GM10248 (cell line): ENCODE measurements at places on chromosomes 2 and 18.

- no peak for DNase-seq
These were observed 97.9 kb upstream of the ATL2 start for GRCh38 chr2:38474715-38475566.

DNA sequence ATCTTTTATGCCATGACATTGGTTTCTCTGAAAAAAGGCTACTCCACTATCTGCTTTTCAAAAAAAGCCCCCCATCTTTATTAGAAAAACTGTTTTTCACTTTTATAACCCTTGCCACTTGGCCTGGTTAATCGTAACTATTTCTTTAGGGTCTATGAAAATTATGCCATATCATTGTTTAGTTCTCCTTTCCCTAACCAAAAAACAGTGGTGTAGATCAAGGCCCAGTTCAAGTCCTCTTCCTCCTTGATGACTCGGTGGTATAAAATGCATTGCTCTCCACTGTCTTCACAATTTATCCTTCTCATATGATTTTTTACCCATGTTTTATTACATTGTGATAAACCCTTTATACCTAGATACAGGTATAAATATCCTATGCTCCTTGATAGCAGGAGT, 205.5 kb downstream of the ZNF521 start:
- no peak for DNase-seq

- no peak for DNase-seq
These were observed 713.6 kb upstream of the POU3F3 start for GRCh38 chr2:104140361-104140760.

GRCh38 chr2:205017381-205017780, 472.1 kb downstream of the PARD3B start:
- DNase-seq, result no peak

- DNase-seq, result no peak
These were observed 224.7 kb downstream of the ACKR3 start for GRCh38 chr2:236794176-236794957.

- peak; percentile 76 for DNase-seq
These were observed 34.4 kb downstream of the LGALSL start for GRCh38 chr2:64488050-64488974.

GRCh38 chr18:80124131-80124530, 15.1 kb downstream of the ADNP2 start:
- DNase-seq, result no peak

DNA sequence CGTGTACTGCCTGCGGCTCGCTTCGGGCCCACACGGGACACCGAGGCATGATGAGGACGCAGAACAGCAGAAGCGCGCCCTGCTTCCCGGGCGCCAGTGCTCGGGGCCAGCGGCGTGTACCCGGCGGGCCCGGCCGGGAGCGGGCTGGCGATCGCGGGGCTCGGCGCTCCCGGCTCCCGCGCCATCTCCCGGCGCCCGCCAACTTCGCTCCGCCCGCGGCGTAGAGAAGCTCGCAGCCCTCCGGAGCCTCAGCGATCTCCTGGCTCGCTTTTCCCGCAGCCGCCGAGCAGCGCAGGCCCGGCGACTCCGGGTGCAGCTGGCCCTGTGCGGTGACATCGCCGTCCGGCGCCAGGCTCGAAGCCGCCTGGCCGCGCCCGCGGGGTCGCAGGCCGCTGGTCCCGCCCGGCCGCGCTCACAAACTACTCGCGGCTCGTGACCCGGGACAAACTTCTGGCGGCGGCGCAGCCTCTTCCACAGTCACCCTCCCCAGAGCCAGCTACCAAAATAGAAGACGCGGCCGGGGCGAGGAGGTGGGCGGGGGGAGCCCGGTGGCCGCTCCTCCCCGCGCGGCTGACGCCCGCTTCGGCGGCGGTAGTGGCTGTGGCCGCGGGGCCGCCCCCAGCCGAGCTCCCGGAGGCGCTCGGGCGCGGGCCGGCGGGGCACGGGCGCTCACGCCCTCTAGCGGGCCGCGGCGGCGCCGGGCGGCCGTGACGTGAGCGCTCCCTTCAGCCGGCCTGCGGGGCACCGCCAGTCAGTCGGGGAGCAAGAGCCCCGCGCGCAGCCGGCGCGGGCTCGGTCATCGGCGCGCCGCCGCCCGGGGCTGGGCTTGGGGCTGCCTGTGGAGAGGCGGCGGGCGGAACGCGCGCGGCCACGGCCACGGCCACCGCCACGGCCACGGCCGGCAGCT, at the start of gene PTPRM:
Gene PTPRM (plus strand): TSS at position 750 of the 907 bp plus-strand sequence. CDS start 503 bp downstream, outside the sequence.
- DNase-seq, result peak; percentile 77

DNA sequence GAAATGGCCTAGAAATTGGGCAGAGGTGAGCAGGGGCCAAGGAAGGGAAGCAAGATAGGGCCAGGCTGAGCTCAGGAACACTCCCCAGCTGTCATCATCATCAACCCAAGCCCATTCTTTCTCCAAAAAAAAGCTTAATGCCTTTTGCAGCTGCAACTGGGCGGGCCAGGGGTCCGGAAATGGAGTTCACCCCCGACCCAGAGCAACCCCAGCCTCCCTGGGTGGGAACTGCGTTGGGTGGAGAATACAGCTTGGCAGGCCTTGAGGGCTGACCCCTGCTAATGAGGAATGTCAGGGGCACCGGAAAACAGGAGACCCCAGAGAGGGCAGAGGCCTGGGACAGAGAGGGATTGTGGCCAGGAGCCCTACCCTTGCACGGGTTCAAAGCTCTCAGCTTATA, 64.8 kb downstream of the TNS1 start:
- DNase-seq, result no peak

GRCh38 chr18:62897153-62897552, 181.8 kb downstream of the PHLPP1 start:
- DNase-seq, result no peak

GRCh38 chr18:79515944-79516351, 120.2 kb downstream of the NFATC1 start:
- no peak for DNase-seq

DNA sequence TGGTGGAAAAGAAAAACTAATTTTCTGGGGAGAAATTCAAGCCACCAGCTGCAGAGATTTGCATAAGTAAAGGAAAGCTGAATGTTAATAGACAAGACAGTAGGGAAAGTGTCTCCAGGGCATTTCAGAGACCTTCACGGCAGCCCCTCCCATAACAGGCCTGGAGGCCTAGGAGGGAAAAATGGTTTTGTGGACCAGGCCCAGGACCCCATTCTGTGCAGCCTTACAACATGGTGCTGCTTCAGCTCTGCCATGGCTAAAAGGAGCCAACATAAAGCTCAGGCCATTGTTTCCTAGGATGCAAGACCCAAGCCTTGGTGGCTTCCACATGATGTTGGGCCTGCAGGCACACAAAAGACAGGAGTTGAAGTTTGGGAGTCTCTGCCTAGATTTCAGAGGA, 697.1 kb downstream of the SOCS6 start:
- DNase-seq, result no peak

- DNase-seq, result no peak
These were observed 30.5 kb upstream of the RMDN2 start for GRCh38 chr2:37894601-37895000.

- DNase-seq, result no peak
These were observed 24.5 kb downstream of the ELAC1 start for GRCh38 chr18:50992351-50992762.

- DNase-seq, result no peak
These were observed 93.7 kb downstream of the LOXHD1 start for GRCh38 chr18:46563317-46563716.

GRCh38 chr18:4106407-4107033, 348.6 kb downstream of the DLGAP1 start:
- DNase-seq, result peak; percentile 35

DNA sequence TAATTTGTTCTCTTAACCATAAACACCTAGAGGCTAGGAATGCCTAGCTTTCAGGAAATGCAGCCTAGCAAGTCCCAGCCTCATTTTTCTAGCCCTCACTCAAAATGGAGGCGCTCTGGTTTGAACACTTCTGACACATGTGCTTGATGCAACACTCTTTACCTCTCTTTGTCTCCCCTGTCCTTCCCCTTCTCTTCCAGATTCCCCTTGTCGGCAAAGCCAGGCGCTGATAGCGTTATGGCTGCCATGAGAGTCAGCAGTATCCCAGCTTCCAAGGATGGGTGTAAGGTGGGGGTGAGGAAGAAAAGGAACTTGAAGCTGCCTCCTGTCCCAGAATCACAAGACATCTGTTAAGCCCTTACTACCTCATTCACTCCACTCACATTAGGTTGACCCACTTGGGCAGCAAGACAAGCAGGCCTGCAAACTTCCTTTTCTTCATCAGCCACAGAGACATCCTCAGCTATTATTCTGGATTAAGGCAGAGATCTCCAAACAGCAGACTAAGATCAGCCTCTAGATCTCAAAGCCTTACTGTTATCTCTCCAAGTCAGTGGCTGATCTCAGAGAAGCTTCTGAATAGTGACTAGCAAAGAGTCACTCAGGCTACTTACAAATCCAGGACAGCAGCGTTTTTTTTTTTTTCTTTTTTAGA, 1.9 kb upstream of the ST3GAL5 start:
- DNase-seq, result no peak

- no peak for DNase-seq
These were observed 39.5 kb upstream of the MARCO start for GRCh38 chr2:118902266-118903028.

- no peak for DNase-seq
These were observed 32.7 kb downstream of the CARF start for GRCh38 chr2:202944816-202945215.

GRCh38 chr2:150847578-150847977, 360.1 kb upstream of the RND3 start:
- DNase-seq, result no peak

- no peak for DNase-seq
These were observed 320.4 kb downstream of the DLGAP1 start for GRCh38 chr18:4134700-4135099.

DNA sequence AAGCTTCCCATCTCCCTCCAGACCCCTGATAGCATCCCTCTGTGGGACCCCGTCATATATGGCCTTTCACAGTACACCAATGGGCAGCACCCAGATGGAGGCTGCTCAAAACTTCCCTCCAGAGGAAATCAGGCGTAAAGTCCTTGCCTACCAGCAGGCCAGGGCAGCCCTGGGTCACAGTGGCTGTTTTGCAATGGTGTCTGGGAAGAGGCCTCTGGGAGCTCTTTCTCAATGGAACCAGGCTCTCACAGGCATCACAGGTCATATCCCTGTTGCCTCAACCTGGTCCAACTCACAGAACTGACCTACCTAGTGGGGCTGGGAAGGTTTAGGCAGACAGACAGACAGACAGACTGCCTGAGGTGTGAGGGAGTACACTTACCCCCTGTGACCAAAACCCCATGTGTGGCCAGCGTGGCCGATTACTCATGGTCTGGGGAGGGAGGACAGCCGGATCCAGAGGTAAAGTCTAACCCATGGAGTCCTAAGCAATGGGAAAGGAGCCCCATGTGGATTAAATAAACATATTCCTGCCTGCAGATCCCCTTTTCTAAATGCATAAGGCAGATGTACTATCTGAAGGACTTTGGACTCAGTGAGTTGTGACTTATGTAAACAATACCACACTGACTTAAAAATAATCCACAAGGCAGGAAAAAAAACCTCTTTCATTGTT, 58.2 kb downstream of the BCL2L11 start:
- DNase-seq, result no peak

DNA sequence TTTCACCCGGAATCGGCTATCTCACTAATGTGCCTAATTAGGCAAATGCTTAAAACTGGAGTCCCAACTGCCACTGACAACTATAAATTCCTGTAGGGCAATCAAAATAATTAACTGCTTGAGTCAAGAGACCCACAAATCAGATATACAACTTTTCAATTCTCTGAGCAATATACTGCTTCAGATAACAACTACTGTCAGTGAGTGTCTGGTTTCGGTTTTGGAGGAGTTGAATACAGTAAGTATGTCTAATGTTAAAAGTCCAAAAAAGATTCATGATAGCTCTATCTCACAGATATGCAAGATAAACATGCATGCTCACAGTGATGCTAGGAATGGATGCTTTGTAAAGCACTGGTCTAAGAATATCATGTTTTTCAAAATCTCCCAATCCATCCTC, 283.3 kb downstream of the NRXN1 start:
- no peak for DNase-seq

- no peak for DNase-seq
These were observed 339.1 kb upstream of the GALNT5 start for GRCh38 chr2:156918410-156918809.

DNA sequence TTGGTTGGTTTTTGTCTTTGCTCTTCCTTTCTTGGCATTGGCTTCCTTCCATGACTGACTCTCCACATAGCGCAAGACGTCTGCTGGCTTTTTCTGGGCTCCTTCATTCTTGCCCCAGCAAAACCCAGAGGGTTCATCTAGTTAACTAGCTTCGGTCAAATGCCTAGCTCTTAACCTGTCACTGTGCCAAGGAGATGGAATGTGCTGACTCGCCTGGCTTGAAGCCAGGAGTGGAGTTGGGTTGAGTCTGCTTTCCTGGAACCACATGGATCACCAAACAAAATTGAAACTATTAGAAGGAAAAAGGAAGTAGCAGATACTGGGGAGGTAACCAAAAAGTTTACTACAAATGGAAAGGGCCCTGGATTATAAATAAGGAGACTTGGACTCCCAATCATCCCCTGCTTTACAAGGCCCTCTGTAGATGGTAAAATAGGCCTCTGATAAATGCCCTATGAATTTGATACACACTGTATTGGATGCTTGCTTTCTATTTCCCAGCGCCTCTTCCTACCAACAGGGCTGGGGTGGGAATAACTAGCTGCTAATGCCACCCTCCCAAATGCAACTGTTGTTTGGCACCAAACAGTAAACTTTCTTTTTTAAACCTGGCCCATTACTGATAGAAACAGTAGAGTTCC, 11.3 kb downstream of the MALT1 start:
- DNase-seq, result no peak

- DNase-seq, result no peak
These were observed 13.7 kb downstream of the HES6 start for GRCh38 chr2:238225911-238226697.

DNA sequence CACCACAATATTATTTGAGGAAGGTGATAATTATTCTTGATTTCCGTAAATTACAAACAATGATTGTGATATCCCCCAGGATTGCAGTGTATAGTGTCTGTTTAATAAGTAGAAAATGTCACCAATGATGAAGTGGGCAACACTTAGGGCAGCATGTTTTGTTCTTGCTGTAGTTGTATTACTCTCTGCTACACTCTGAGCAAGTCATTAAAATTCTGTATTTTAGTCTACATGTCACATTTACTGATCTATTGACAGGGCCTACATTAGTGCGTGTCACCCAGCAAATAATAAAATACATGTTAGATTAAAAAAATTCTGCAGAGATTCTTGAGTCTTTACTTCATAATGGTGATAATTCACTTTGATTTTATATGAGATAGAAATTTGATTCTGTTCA, 247.6 kb downstream of the TMX3 start:
- no peak for DNase-seq

- DNase-seq, result no peak
These were observed 107.6 kb upstream of the ODC1 start for GRCh38 chr2:10555810-10556111.
